ENCODE measurements at places on chromosomes 2 and 18.

DNA sequence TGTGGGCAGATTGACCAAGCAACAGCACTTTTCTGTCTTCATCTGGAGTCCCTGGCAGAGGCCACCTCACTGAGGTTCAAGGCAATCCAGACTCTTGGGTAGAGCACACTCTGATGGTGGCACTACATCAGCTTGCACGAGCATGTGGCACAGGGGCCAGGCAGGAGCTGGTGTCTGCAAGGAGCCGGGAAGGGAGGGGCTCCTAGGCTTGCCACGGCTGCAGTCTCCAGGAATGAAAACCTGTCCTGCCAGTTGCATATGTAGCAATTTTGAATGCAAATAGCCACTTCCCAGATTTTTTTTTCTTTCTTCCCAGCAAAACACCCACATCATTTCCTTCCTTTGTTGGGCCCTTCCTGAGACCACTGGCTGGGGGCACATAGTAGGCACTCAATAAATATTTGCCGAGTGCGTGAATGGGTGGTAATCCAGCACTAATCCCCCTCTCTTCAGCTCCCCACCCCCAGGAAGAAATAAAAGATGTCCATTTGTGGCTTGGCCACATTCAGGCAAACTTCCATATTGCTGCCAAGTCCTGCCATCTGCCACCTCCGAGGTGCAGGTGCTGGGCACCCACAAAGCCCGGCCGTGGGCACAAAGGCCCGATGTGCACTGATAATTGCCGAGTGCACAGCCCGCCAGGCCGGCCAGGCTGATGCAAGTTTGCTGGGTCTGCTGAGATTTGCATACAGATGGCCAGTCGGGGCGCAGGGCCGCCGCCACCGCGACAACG lies 72.4 kb downstream of the MYCN start:
- no peak for DNase-seq

GRCh38 chr18:13433685-13434084 lies 215.1 kb downstream of the LDLRAD4 start:
- DNase-seq: no peak

- no peak for DNase-seq
Measured at GRCh38 chr2:49177194-49177593, 22.9 kb upstream of the FSHR start.

GRCh38 chr2:180268006-180268405 lies 260.9 kb upstream of the CWC22 start:
- no peak for DNase-seq

DNA sequence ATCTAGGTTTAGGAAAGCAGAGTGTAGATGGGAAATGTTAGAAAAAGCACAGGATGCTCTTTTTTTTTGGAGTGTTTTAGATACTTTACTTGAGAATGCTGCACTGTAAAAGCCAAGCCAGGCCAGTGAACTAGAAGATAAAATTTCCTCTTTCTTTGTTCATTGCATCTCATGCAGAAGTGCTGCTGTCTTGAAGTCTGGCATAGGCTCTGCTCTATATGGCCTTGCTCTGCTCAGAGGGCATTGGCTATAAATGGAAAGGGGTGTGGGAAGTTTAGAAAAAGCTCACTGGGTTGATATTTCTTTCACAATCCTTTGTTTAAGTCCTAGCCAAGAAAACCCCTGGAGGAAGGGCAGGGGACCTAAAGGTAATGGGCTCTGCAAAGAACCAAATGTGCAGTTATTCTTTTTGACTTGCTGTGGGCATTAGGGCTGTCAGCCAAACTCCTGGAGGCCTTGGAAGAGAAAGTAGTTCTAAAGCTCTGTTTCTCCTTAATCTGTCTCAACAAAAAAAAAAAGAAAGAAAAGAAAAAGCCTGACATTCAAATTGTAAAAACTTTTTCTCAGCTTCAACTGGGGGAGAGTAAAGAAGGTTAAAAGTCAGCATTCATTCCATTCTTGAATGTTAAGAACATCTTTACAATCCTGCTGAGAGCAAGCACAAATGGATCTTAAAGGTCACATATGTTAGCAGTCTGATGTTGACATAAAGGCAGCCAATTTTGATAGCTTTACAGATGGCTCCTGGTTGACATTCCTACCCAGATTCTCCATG lies 338.3 kb downstream of the GULP1 start:
- DNase-seq: no peak

All from CD4-positive, alpha-beta T cell (primary cell).